ENCODE measurements at places on chromosomes 2 and 18.

DNA sequence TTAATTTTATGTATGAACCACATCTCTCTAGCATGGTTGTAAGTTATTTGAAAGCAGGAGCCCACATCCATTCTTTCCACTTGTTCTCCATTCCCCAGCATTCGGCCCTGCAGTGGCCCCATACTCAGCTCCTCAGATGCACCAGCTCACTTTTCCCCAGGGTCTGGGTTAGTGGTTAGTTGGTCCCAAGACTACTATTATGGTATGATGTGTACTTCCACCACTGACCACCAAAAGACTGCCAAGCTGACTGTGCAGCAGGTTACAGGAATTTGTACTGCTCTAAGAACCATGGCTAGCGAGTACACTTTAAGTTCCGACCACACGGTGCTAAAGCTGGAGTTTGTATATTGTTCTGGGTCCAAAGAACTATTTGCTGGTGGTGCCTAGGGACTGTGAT lies 413.6 kb upstream of the TCF4 start:
- peak; percentile 51 for DNase-seq

DNA sequence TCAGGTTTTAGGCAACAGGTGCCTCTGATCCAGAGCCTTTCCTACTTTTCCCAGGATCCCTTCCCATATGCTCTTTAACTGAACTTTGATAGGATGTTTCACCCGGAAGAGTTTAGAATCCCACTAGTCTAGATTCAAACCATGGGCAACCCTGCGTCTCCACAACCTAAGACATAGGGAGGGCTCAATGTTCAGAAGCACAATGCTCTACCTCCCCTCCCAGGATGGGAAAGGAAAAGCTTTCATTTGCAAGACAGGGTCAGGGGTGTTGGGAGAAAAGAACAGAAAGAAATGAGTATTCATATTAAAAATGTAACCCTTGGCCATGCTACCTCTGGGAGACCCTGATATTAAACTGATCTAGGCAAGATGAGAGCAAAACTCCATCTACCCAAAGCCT lies 230.4 kb downstream of the MREG start:
- no peak for DNase-seq

GRCh38 chr18:2104620-2105462 lies 466.5 kb downstream of the METTL4 start:
- DNase-seq, result peak; percentile 46

- peak; percentile 33 for DNase-seq
These were observed 109.1 kb downstream of the FIGN start for GRCh38 chr2:163626639-163627109.

DNA sequence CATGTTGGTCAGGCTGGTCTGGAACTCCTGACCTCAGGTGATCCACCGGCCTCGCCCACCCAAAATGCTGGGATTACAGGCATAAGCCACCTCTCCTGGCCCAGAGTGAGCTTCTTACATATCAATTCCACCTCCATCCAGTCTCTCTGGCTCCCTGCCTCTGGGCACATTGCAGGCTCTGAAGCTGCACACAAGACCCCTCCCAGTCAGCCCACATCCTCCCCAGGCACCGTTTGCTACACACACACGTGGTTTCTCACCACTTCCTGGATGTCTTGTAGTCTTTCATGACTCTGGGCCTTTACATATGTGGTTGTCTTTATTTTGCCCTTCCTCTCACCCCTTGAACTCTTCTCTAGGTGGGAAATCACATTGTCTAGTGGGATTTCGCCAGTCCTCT lies 64.0 kb upstream of the CABLES1 start:
- peak; percentile 36 for DNase-seq

- DNase-seq, result no peak
These were observed 226.8 kb downstream of the TNS1 start for GRCh38 chr2:217775920-217776503.

GRCh38 chr2:3553946-3554345 lies 4.2 kb downstream of the RNASEH1 start:
- no peak for DNase-seq

DNA sequence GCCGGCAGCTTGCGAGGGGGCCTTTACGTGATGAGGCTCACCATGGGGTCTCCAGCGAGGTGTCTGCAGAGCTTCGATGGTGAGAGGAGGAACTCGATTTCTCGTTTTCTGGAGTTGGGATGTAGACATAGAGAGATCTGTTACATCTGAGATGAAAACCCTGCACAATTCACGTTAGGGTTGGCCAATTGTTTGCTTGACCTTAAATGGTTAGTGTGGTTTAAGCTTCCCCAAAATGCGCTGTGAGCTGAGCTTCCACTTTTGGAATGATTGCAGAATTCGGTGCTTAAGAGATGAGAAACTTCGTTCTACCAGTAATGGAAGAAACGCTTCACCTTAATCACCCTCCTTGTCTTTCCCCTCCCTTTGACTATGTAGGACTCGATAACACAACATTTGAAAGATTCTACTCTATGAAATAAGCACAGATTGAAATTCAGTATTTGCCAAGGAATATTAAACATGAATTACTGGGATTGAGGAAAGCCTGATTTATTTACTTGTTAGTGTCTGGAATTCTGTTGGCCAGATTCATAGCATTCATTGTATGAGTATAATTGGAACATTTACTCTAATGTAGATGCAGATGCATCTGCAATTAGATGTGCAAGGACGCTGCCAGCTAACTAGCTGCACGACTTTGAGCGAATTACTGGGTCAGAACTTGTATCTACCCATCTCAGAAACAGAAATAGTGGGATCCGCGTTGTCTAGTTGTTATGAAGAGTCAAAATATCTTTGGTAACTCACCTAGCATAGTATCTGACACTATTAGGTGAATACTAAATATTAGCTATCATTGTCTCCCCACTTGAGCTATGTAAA lies 1.6 kb upstream of the KLF7 start:
- DNase-seq, result peak; percentile 78

DNA sequence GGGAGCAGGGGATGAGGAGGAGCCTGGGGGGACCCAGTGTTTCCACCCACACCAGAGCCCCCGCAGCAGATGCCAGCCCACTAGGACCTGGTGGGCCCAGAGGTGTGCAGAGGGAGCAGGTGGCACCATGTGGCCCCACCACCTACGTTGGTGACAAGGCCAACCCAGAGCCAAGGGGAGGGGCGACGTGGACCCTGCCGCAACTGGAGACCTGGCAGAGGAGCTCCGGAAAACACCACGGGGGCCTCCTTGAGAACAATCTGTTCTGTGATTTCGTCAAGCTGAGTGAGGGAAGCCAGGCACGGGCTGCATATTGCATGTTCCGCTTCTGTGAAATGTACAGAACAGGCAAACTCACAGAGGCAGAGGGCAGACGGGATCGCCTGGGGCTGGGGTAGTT lies 49.1 kb upstream of the GPC1 start:
- no peak for DNase-seq

- no peak for DNase-seq
These were observed 19.6 kb downstream of the EHBP1 start for GRCh38 chr2:62724886-62725711.

DNA sequence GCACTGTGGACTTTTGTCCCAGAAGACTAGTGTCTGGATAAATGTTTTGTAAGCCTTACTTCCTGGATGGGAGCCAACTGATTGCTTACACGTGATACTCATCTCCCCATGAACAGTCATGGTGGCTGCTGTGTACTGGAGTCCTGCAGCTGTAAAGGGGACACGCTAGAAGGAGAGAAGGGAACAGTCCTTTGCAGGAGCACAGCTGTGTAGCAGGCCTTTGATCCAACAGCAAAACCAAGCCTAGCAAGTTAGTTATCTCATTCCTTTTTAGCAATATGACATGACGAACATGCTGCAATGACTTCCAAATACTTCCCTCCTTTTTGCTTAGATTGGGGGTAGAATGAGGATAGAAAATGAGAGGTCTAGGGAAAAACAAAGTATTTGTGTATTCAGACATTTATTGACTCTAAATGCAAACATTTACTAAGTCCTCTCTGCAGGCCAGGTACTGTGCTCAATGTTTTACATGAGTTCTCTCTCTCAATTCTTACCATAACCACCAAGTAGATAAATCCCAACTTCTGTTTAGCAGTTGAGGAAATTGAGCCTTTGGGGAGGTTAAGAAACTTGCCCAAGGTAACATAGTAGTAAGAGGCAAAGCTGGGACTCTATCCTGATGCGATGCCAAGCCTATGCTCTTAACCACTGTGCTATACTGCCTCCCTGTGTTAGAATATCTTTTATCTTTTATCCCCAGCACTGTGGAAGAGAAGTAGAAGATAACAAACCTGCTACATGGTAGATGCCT lies 55.4 kb upstream of the CD28 start:
- peak; percentile 67 for DNase-seq

GRCh38 chr2:221258464-221258863 lies 313.6 kb downstream of the EPHA4 start:
- DNase-seq, result no peak

GRCh38 chr2:121682396-121683298 lies 33.4 kb upstream of the CLASP1 start:
- no peak for DNase-seq

DNA sequence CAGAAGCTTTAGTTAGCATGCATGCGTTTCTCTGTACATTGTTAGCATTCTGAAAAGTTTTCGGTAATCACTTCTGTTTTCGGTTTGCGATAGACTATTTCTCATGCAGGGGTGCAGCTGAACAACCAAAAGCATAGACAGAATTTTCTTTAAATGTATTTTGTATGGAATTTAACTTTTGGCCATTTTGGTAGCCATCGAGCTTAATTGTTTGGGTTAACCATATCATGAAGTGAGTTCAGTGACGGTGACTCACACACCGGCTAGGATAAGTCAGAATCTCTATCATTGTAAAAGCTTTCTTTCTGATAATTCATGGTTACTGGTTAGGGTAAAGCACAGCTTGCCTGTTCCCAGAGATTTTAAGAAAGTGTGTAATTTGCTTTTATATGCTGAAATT lies 107.2 kb downstream of the CD226 start:
- DNase-seq, result peak; percentile 48

GRCh38 chr2:45439788-45440773 lies 171.0 kb downstream of the SRBD1 start:
- DNase-seq, result no peak

- peak; percentile 15 for DNase-seq
These were observed 1.5 kb downstream of the ZC3H8 start for GRCh38 chr2:112253261-112253815.
